ENCODE measurements at places on chromosomes 6 and 20.

DNA sequence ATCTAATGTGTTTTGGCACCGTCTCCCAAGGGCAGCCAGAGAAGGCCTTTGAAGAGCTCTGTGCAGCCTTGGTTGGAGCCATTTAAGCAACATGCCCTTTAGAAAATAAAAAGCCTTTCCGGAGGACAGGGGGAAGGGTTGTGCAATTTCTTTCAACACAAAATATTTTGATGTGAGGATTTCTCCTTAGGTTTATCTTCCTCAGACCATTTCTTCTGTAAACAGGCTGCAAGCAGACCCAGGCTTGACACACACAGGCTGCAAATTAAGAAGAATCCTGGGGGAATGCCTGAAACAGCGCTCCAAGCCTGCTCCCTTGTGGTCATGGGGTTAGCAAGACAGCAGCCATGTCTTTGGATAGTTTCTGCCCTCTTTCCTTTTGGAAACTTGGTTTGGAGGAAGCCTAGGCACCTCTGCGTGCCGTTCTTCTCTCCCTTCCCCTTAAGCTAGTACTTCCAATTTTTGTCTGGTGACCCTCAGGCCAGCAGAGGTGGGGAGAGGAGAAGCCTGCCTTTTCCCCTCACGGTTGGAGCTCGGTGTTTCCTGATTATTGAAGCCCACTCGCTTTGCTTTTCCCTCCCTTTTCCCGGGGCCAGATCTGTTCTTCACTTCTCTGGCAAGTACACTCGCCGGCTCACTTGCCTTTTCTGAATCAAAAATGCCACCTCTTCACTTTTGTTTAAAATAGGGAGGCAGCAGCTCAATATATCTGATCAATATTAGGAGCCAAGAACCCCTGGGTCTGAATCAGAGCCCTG is 39.6 kb upstream of the NOX3 start:
- peak; percentile 7 for DNase-seq

DNA sequence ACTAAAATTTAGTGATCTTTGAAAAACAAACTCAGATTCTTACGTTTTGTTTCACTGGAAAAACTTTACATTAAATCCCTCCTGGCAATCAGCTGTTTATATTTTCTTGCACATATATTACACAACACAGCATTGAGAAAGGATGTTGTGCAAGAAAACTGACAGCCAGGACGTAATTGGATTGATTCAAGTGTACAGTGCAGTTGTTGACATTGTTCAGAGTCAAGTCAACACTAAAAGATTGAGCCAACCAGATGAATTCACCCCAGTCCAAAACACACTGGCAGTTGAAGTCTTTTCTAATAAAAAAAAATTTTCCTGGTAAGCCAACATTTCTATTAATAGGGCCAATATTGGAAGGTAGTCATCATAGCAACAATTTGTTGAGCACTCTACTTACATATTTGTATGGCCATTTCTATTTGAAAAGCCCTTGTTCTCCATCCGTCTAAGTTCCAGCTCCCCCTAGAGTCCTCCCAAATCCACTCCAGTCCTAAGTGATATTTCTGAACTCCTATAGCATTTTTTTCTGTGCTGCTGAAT is 20.9 kb upstream of the VNN1 start:
- no peak for DNase-seq

DNA sequence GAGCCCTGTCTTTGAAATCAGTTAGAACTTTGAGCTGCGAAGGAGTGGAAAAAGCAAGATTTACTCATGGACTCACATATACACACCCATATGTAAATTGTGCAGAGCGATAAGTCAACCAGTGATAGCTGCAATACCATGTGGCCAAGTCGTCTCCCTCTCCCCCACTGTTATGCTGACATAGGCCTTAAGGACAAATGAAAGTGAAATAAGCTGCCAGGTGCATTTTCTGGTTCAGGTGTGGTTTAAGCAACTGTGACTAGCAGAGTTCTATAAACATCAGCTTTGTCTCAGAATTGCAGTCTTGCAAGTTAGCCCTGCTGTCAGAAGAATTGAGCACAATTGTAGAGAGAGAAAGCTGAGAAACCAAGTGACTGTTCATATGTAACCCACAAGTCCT is 9.6 kb downstream of the FAM83B start:
- DNase-seq, result no peak

DNA sequence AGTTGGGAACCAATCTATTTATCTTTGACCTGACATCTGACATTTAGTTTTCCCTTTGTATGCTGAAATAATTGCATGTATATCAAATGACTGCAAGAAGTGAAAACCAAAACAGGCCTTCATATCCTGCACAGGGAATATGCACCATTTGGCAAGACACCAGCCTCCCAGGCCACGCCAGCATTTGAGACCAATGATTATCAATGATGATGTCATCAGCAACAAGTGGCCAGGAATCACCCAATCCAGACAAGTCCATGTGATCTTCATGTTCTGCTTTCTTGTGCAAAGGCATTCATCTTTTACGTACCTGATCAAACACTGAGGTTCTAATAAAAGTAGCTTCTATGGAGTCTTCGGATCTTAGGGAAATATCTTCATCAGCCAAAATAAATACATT is 107.4 kb upstream of the TENT5A start:
- DNase-seq, result no peak

- DNase-seq, result no peak
Measured at GRCh38 chr6:138757136-138757535, 16.4 kb upstream of the CCDC28A start.

DNA sequence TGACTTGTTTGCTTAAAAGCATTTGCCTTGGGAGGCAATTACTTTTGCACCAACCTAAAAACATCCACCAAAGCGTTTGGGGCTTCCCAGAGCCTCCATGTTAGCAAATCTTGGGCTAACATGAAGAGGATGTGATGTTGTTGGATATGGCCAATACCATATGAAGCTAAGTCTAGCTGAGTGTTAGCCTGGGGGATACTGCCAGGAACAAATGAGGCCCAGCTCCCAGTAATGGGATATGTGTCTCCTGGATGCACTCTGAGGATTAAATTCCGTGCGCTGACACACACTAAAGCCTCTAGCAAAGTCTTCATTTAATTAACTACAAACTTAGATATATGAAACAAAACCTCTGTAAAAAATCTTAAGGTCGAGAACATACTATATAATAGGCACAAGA is 35.3 kb upstream of the HBS1L start:
- DNase-seq, result no peak

DNA sequence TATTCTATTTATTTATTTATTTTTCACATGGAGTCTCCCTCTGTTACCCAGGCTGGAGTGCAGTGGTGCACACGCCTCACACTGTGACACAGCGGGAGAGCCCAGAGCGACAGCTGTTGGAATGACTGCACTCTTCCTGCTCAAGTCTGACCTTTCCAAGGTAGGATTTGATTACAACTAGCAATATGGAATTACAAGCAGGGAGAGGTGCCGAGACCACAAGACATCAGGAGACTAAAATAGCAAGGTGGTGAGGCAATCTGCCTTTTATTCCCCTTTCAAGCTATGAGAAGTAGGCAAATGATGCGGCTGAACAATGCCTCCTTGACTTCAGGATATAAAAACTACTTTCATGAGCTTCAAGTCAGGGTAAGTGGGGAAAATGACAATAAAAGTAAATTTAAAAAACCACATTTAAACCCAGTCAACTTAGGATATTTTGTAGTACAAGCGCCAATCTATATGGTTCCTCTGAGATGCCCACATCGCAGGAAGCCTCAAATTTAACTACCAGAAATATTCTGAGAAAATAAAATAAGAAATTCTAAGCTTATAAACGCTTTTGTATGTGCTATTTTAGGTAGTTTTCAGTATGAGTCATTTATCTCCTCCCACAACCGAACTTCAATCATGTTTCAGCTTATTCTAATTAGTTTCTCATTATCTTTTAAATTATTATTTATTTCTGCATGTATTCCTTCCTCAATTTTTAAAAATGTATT is 146.9 kb upstream of the SGK1 start:
- DNase-seq, result no peak

Data from frontal cortex (tissue), 4 donors.